Activated naive CD8-positive, alpha-beta T cell treated with anti-CD3 and anti-CD28 coated beads, Interleukin-2, amount 50 U/mL, for 24 hours (primary cell): ENCODE measurements at places on chromosomes 5 and 9.

- H3K27me3 ChIP-seq, result peaks cover 5% of the 10 kb centered on the region
- no peak overlapping the region for H3K27ac ChIP-seq
- no peaks in the 10 kb centered on the region for H3K36me3 ChIP-seq
Observed at GRCh38 chr9:114314256-114314867, 8.5 kb upstream of the ORM1 start.

- H3K4me1 ChIP-seq, result no peaks in the 10 kb centered on the region
- H3K27me3 ChIP-seq, result no peaks in the 10 kb centered on the region
- no peak overlapping the region for H3K4me3 ChIP-seq
Observed at GRCh38 chr5:117494188-117494587, 919.6 kb upstream of the SEMA6A start.

DNA sequence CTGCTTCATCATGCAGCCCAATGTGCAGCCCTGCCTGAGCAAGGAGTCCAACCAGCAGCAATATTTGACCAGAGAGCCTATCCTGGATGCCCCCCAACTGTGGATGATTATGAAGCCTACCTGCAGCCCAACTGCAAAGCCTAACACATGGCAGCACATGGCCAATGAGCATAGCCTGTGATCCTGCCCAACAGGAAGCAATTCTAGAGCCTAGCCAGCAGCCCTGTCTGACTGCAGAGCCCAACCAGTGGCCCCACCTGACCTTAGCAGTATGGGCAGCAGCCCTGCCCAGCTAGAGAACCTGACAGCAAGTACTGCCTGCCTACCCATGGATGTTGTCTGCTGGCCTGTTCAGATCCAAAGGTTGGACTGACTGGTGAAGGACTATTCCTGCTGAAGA lies 97.3 kb upstream of the SH3GL2 start:
- H3K4me3 ChIP-seq, result no peak overlapping the region
- no peaks in the 10 kb centered on the region for H3K4me1 ChIP-seq
- no peak overlapping the region for H3K27ac ChIP-seq
- no peaks in the 10 kb centered on the region for H3K36me3 ChIP-seq
- H3K27me3 ChIP-seq, result no peaks in the 10 kb centered on the region
- DNase-seq, result no peak

DNA sequence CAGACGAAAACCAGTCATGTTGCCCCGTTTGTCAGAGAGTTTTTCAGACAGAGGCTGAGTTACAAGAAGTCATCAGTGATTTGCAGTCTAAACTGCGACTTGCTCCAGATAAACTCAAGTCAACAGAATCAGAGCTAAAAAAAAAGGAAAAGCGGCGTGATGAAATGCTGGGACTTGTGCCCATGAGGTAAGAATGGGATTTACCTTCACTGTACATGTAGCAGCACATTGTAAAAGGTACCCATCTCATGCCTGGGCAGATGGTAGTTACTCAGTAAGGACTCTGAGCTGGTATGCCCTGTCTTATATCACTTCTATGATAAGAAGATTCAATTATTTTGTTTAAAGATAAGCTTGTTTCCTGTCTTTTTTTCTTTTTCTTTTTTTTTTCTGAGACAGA lies 38.8 kb downstream of the RAD50 start:
- DNase-seq, result no peak
- H3K36me3 ChIP-seq, result peaks cover 42% of the 10 kb centered on the region
- no peaks in the 10 kb centered on the region for H3K4me1 ChIP-seq
- no peak overlapping the region for H3K27ac ChIP-seq

DNA sequence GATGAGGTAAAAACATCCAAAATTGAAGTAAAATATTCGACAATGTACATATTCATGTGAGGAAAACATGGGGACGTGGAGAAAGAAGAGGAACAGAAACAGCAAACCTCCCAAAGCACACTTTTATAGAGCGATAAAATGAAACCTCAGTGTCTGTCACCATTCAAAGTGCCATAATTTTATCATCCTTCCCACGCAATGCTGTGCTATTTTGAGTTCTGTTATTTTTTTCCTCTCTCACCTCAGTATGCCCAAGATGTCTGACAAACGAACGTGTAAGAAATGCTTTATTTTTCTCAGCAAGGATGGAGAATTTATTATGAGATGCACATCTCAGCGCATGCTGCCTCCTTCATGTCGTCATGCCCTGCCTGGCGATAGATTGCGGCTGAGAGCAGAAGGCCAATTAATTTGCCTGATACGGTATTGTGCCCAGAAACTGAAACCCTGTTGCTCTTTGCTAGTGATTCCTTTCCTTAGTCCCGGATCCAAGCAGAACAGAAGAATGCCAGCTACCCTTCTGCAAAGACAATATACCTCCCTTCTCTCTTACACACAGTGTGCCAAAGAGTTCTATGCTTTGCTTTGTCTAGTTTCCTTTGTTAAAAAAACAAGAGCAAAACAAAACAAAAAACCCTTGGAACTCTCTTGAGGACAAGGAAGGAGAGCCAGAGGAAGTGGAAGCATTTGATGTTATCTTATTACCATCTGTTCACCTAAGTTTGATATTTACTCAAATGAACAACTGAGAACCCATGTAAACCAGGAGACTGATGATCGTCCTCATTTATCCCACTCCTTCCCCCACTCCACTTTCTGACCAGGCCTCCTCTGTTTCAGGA lies 192.4 kb downstream of the SEMA6A start:
- no peaks in the 10 kb centered on the region for H3K4me1 ChIP-seq
- H3K4me3 ChIP-seq, result no peak overlapping the region
- peaks cover 20% of the 10 kb centered on the region for H3K36me3 ChIP-seq
- no peaks in the 10 kb centered on the region for H3K27me3 ChIP-seq
- DNase-seq, result no peak

GRCh38 chr5:1519631-1520210 lies 4.0 kb downstream of the LPCAT1 start:
- H3K4me1 ChIP-seq, result peaks cover 45% of the 10 kb centered on the region
- H3K36me3 ChIP-seq, result peaks cover 22% of the 10 kb centered on the region
- no peak overlapping the region for H3K4me3 ChIP-seq

DNA sequence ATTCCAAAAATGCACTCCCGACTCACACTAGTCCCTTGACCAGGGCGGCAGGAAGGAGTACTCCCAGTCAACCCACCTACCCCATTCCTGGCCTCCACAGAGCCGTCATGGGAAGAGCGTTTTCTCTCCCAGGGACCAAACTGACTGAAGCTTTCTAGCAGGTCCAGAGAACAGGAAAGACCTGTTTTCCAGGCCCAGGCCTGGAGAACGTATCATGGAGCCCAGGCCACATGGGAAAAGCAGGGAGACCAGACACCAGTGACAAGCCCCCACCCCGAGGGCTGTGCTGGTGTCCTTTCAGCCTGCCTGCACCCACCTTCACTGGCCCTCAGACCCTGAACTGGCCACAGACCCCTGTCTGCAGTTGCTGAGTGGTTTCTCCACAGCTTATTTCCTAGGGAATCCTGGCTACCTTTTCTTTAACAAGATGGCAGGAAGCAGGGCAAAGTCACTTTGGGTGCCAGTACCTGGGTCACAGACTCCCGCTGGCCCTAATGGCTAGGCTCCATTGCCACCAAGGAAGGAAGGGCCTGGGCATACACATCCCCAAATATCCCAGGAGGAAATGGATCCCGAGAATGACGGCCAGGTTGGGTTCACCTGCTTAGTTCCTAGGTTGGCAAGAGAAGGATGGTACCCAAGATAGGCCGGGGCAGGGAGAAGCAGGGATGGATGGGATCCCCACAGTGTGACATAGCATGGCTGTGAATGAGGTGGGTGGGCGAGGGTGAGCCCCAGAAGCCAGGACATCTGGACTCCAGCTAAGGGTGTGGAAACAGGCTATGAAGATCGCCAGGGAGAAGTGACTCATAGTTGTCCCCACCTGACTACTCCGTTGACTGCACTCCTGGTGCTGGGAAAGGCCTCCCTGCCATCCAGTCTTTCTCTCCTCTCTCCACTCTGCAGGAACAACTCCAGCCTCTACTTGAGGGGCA lies 12.2 kb downstream of the CCNI2 start:
- H3K4me1 ChIP-seq, result peaks cover 5% of the 10 kb centered on the region
- no peak overlapping the region for H3K4me3 ChIP-seq
- no peaks in the 10 kb centered on the region for H3K27me3 ChIP-seq
- no peak overlapping the region for H3K27ac ChIP-seq
- peaks cover 3% of the 10 kb centered on the region for H3K36me3 ChIP-seq
- DNase-seq, result no peak

DNA sequence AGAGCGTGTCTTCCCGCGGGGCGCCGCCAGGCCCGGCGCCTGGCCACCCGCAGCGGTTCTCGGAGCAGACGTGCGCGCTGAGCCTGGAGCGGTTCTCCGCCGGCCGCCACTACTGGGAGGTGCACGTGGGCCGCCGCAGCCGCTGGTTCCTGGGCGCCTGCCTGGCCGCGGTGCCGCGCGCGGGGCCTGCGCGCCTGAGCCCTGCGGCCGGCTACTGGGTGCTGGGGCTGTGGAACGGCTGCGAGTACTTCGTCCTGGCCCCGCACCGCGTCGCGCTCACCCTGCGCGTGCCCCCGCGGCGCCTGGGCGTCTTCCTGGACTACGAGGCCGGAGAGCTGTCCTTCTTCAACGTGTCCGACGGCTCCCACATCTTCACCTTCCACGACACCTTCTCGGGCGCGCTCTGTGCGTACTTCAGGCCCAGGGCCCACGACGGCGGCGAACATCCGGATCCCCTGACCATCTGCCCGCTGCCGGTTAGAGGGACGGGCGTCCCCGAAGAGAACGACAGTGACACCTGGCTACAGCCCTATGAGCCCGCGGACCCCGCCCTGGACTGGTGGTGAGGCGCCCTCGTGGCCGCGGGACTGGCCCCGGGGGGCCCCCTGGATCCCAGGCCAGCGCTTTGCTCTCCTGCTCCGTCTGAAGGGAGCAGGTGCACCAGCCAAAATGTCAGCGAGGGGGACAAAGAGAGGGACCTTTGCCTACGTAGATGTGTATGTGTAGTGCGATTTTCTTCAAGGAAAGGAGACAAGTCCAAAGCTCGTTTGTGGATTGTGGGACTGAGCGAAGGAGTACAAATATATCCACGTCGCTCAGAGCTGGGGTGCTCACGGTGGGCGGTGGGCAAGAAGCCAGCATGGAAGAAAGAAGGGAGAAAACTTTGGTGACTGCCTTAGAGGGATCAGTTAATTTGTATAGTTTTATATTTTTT lies 19.5 kb downstream of the BTNL9 start:
- no peaks in the 10 kb centered on the region for H3K4me1 ChIP-seq
- no peak overlapping the region for H3K4me3 ChIP-seq
- H3K27ac ChIP-seq, result no peak overlapping the region
- DNase-seq, result no peak
- peaks cover 81% of the 10 kb centered on the region for H3K27me3 ChIP-seq
- no peaks in the 10 kb centered on the region for H3K36me3 ChIP-seq

DNA sequence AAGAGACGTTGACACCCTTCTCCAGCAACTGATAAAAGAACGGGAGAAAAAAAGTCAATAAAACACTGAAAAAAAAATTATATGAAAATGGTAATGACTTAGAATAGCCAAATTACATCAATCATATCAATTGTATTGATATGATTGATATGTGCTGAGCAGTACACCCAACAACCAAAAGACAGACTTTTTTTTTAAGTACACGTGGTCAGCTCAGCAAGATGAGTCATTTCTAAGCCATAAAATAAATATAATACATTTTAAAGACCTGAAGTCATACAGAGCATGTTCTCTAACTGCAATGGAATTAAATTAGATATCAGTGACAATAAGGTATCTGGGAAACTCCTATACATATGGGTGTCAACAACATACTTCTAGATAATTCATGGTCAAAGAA lies 30.9 kb upstream of the OLFM1 start:
- H3K27ac ChIP-seq, result no peak overlapping the region
- peaks cover 36% of the 10 kb centered on the region for H3K27me3 ChIP-seq
- H3K4me3 ChIP-seq, result no peak overlapping the region
- H3K36me3 ChIP-seq, result no peaks in the 10 kb centered on the region
- H3K4me1 ChIP-seq, result no peaks in the 10 kb centered on the region

DNA sequence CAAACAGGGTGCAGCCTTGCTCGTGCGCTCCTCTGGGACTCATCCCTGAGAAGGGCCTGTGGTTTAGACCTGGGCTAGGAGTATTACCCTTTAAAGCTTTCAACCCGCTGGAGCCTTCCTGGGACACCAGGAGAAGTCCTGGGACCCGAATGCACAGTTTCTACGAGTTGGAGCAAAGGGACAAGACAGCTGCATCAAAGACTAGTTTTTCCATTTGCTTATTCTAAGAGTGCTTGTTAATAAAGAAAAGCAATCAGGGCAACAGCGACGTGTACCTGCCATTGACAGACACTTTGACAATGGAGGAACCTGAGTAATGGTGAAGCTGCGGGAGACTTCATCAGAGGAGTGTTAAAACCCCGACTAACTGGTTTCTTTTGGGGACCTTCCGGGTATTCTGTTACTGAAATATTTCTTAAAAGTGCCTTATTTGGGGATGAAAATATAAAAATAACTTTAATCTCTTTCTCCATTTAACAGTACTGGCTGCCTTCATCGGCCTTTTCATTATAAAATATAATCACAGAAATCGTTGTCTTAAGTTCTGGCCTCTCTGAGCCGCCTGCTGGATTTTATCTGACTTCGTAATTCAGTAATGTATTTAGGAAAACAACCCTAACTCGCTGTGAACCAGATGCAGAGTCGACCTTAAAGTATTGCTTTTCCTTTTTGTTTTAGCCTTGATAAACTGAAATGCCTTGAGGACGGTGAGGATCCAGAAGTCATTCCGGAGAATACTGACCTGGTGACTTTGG lies 732 bp downstream of the SNAPC3 start:
- peaks cover 7% of the 10 kb centered on the region for H3K27me3 ChIP-seq
- peak overlapping the region; percentile 92 for H3K4me3 ChIP-seq
- peaks cover 25% of the 10 kb centered on the region for H3K36me3 ChIP-seq
- H3K27ac ChIP-seq, result peak overlapping the region; percentile 86
- DNase-seq, result no peak

DNA sequence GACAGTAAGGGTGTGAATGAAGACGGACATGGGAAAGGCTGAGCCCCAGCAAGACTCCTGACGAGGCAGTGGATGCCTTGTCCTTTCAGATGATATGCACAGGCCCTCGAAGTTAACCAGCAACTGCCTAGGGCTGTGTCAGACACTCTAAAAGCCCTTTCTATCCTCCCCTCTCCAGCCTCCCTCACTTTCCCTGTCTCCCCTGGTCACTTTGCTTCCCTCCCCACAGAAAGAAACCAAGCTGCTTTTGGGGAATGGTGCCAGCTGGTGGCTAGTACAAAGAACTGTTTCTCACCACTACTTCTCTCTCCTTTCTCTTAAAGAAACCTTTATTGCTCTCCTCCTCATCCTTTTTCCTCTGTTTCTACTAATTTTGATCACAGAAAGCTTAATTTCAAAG lies 21.4 kb downstream of the LHFPL2 start:
- H3K4me1 ChIP-seq, result peaks cover 5% of the 10 kb centered on the region
- H3K27me3 ChIP-seq, result no peaks in the 10 kb centered on the region
- H3K4me3 ChIP-seq, result no peak overlapping the region

- no peak overlapping the region for H3K27ac ChIP-seq
- peaks cover 5% of the 10 kb centered on the region for H3K4me1 ChIP-seq
- DNase-seq, result no peak
- no peak overlapping the region for H3K4me3 ChIP-seq
- peaks cover 6% of the 10 kb centered on the region for H3K27me3 ChIP-seq
Observed at GRCh38 chr9:89661956-89662717, 57.3 kb downstream of the GADD45G start.

GRCh38 chr5:22567983-22568382 lies 285.2 kb downstream of the CDH12 start:
- H3K27me3 ChIP-seq, result no peaks in the 10 kb centered on the region
- H3K4me3 ChIP-seq, result no peak overlapping the region
- no peaks in the 10 kb centered on the region for H3K36me3 ChIP-seq
- H3K4me1 ChIP-seq, result no peaks in the 10 kb centered on the region
- H3K27ac ChIP-seq, result no peak overlapping the region
- DNase-seq, result no peak
